Cardiac septum (tissue), 1 donor: ENCODE measurements at places on chromosomes 5 and 9.

DNA sequence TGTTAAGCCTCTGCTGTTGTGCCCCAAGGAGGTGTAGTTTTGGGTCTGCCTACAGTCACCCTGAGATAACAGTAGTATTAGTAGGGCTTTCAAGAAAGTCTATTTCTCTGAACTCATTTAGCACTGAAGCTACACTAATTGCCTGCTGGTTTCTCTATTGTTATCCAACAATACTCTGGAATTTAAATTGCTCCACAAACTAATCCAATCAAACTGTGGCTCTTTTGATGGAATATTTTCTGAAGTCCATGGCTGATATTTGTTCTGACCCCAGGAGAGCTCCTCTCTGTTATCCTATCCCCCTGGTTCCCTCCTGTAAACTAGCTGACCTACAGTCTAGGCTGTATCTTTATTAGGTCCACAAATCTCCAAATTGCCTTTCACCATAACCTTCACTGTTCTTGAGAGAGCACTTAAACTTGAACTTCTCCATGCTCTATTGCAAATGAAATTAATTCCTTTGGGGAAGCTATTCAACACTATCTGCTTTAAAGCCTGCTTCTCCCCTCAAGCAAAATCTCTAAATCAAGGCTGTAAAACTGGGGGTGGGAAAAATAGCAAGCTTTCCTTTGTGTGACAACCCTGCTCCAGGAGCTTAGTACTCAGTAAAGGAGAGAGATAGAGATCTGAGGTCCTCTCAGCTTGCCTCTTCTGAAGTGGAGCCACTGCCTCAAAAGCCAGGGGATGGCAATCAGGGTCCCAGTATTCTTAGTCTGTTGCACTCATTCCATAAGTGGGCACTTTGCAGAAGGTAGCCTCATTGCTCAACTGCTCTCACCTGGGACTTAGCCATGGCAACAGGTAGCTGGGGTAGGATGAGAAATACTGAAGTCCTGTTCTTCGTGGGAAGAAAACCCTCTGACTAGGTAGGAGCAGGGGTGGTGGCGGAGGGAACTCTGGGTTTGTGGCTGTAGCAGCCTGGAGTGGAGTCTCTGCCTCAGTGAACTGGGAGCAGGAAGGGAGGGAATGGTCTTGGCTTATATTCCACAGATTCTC lies 110.9 kb downstream of the MACIR start:
- no peak for DNase-seq

GRCh38 chr5:147759441-147759840 lies 23.1 kb downstream of the JAKMIP2 start:
- no peak for DNase-seq

DNA sequence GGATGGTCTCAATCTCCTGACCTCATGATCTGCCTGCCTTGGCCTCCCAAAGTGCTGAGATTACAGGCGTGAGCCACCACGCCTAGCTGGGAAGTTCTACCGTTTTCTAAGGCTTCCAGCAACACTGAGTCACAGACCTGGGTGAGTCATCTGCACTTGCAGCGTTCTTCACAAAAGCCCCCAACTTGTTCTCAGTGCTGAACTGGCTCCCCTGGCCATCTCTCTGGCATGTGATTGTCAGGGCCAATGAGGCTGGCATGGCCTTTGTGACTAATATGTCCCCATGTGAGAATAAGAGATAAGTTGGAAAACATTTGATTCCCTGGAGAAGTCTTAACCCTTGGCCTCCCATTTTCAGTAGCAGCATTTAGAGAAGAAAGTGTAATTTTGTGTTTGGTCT lies 124.4 kb downstream of the WDR41 start:
- no peak for DNase-seq

DNA sequence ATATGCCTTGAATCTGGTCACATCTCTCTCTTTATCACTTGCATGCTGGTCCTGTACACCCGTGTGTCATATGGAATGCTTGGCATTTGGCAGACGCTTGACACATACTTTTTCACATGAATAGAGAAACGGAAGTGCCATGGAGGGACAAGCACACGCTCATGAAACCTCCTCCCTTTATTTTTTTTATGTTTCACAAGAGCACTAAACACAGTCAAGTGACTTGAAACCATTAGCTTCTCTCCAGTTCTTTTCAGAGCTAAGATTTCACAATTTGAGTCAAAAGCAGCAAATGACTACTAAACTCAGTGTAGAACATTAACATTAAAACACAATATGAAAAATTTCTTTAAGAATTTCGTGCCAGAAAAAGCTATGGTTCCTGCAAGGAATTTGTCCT lies 151.1 kb downstream of the DOCK2 start:
- no peak for DNase-seq

DNA sequence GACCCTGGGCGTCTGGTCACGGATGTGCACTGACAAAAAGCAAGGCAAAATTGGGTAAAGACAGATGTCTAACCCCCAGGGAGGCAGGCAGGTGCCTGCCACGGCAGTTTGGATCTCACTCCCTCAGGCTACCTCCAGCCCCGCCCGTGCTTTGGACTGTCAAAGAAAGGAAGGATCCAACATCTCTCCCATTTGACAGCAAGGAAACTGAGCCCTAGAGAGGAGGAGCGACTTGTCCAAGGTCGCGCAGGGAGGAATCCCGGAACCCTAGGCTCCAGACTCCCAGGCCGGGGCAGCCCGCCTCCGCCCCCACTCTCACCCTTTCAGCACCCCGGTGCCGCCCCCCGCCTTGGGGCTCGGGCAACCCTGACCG lies 376 bp downstream of the GOLGA1 start:
- no peak for DNase-seq

DNA sequence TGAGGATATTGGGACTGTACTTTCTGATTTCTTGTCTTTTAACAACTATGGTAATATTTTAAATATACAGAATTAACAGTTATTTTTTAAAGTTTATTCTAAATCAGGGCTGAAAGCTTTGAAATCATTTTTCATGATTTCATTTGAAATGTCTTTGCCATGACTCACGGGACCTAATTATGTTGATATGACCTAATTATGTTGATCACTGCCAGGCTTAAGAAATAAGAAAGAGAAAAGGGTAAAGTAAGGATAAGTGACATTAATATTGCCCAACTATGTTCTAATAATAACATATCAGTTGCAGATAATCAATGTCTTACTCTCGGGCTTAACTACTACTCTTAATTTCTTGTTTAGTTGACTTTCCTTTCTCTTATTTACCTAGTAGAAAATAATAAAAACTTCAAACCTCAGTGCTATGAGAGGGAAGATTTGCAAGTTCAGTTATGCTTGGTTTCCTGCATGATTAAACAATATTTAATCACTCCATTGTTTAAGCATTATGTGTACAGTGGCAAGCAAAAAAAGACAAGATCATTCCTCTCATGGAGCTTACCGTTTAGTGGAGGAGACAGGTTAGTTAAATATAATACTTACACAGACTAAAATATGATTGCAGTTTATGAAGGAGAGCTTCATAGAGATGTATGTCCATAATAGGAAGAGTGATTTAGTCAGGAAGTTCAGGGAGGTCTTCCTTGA lies 67.0 kb upstream of the EIF4EBP3 start:
- DNase-seq, result no peak

GRCh38 chr9:20692554-20692953 lies 8.5 kb downstream of the FOCAD start:
- DNase-seq, result no peak

- no peak for DNase-seq
Measured at GRCh38 chr5:133552925-133553525, 59.3 kb downstream of the FSTL4 start.

- DNase-seq, result no peak
Measured at GRCh38 chr9:131587906-131588305, 42.6 kb downstream of the PRRT1B start.

GRCh38 chr5:148482196-148482595 lies 98.4 kb downstream of the FBXO38 start:
- no peak for DNase-seq

DNA sequence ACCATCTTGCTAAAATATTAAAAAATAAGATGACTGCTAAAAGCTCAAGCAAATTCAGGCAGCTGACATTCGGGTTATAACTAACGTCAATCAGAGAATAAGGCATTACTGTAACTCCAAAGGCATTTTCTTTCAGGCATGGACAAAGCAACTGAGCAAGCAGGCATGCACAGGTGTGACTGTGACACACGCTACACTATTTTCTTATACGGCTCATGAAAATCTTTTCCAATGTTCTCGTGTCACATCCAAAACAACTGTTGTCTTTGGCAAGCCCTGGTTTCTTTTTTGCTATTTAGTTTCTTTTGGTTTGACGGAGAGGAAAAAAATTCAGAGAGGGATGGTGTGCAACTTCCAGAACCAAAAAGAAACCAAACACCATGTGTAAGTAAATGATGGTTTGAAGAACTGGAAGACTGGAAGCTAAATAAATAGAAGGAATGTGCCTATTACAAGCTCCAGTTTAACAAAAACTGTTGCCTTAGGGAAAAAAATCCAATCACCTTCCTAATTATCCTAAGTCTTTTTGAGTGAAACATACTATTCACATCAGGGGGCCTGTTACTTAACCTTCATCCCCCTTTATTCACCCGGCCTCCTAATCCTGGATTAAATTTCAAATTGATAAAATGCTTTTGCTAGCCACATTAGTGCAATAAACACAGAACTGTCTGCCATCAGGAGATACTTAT lies 277.6 kb downstream of the PSAT1 start:
- no peak for DNase-seq

- no peak for DNase-seq
Measured at GRCh38 chr9:124390794-124391658, 24.2 kb downstream of the PSMB7 start.

DNA sequence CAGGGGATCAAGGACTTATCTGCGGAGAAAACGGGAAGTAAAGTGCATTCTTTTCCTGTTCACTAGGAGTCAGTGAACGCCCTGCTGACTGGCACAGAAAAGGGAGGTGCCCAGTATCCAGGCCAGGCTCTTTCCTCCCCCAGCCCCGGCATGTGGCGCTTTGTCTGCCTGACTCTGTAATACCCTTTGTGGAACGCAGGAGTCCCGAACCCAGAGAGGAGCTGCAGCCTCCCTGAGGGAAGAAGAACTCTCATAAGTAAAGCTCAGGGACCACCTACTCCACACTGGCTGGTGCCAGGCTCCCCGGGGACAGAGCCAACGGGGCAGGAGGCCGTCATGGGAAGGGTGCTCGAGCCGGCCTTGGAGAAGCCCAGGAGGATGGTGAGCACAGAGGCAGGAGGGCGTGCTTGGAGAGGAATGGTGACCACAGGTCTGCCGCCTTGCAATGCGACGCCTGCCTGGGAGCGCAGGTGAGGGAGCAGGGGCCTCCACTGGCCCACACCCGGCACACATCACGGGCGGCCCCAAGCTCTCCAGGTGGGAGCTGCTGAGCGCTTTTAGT lies 31.5 kb downstream of the VAV2 start:
- no peak for DNase-seq

- DNase-seq, result no peak
Measured at GRCh38 chr5:77641963-77642737, 3.6 kb upstream of the OTP start.

GRCh38 chr5:143682246-143682905 lies 129.6 kb upstream of the HMHB1 start:
- no peak for DNase-seq

GRCh38 chr9:79641070-79641469 lies 69.3 kb downstream of the TLE4 start:
- no peak for DNase-seq

DNA sequence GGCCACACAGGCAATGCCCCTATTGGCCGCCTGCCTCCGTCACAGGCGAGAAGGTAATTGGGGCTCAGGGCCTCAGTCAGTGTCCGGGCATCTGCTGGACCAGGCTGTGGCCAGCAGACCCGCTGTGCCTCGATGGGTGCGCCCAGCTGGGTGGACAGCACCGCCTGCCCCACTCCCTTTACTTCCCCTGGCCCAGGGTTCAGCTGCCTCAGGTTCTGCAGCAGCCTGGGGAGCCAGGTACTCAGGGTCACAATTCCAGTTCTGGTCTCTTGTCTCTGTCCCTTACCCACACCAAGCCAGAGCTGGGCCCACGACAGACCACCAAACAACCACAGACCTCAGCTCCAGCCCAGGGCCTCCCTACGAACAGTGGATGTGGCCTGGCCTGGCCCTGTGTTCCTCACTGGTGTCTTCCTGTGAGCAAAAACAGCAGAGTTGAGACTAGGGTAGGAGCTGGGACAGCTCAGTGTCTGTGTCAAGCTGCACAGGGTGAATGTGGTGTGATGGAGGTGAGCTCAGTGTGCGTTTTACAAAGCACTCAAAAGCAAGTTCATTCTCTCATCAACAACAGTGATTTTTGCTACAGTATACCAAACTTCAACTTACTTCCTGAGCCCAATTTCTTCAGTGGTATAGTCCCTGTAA lies 33.4 kb upstream of the SUSD3 start:
- DNase-seq, result no peak

DNA sequence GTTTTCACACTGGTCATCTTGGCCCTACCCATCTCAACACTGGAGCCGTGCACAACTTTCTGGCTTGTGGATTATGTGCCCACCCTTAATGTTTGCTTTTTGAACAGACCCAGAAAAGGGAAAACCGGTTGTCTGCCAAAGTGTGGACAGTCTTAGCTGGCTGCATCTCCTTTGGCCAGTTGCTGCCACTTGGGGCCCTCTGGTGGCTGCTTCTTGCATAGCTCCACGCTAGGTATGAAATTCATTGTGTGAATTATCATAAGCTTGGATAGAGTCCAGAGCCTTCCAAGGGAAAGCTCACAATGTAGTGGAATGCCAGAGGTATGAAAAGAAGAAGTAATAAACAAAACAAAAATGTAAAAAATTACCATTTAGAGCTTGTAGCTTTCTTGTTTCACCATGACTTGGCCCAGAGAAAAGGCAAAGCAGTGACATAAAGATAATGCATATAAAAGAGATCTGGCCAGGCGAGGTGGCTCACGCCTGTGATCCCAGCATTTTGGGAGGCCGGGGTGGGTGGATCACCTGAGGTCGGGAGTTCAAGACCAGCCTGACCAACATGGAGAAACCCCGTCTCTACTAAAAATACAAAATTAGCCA lies 12.5 kb upstream of the SLC36A3 start:
- peak; percentile 82 for DNase-seq

GRCh38 chr9:70901746-70902145 lies 219.7 kb downstream of the TRPM3 start:
- no peak for DNase-seq

GRCh38 chr9:7147121-7148090 lies 389.6 kb downstream of the KDM4C start:
- DNase-seq, result peak; percentile 82

GRCh38 chr5:66602621-66603020 lies 6.4 kb downstream of the MAST4 start:
- DNase-seq, result no peak

GRCh38 chr5:73638344-73639095 lies 12.5 kb downstream of the ARHGEF28 start:
- no peak for DNase-seq
